ENCODE measurements at places on chromosomes 4 and X.

GRCh38 chr4:114396808-114397207 lies 201.8 kb upstream of the UGT8 start:
- no peak for DNase-seq

DNA sequence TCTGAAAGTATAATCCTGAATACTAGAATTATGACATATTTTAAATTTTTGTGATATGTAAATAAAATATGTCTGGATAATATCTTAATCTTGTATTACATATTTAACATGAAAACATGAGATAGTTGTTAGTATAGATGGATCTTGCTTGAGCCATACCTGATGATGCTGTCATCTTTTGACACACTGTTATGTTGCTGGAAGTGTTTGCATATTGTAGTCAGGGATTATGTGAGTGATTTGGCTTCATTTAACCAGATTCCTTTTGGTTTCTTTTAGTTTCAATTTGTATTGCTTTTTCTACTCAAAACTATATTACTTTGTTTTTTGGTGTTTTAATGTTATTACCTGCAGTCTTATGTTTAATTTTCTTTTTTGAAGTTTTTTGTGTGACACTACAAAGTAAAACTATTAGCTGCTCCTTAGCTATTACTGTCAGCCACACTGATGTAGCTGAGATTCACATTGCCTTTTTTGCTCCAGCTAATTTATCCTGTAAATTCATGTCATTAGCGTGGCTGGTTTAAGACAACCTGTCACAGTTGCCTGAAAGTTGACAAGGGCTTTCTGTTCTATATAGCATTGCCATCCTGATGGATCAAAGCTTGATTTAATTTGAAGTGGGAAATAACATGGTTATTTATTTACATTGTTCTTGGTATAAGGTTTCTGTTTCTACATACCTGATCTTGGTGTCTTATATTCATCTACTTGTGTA lies 33.7 kb downstream of the METAP1 start:
- no peak for DNase-seq

GRCh38 chr4:139954512-139954911 lies 199.5 kb downstream of the MAML3 start:
- DNase-seq = no peak

- peak; percentile 11 for DNase-seq
Measured at GRCh38 chrX:40097141-40097503, 636 bp downstream of the BCOR start.

GRCh38 chr4:40057586-40058091 lies 989 bp downstream of the N4BP2 start:
- DNase-seq = peak; percentile 73

- DNase-seq = no peak
Measured at GRCh38 chrX:13357925-13358324, 38.1 kb upstream of the ATXN3L start.

GRCh38 chr4:165906272-165906671 lies 33.2 kb downstream of the TLL1 start:
- no peak for DNase-seq

DNA sequence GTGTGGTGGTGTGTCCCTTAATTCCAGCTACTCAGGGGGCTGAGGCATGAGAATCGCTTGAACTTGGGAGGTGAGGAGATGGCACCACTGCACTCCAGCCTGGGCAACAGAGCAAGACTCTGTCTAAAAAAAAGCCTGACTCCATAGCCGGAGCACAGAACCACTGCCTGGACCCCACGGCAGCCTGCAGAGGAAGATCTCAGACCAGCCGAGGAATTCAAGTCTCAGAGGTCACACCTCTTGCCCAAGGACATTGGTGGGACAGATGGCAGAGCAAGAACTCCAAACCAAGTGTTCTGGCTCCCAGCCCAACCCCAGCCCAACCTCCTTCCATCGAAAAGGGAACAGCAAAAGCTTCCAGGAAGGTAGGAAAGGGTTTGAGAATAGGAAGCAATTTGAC lies 70.8 kb downstream of the SMIM20 start:
- no peak for DNase-seq

DNA sequence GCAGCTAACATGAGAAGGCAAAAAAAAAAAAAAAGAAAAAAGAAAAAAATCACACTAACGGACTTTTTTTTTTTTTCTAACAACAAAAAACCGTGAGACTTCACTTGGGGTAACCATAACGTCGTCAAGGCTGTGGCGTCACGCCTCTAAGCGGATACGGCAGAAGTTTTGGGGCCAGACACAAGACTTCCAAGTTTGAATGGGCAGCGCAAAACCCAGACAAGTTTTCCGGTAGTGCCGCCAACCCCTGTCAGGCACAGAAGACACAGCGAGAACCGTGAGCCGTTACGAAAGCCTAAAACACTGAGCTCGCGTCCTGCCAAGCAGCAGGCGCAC lies 556 bp upstream of the SMARCA5 start:
- no peak for DNase-seq

- DNase-seq = no peak
Measured at GRCh38 chr4:53703267-53703655, 112.0 kb upstream of the LNX1 start.

GRCh38 chrX:118058924-118059323 lies 57.7 kb downstream of the KLHL13 start:
- DNase-seq = no peak
